ENCODE measurements at places on chromosomes 1 and 21. TPM values are rescaled to one million over a fixed set of nuclear protein-coding genes. Genes with fewer than 3 reads are reported as not detected.

GRCh38 chr21:31460980-31461379 is 116.9 kb upstream of the TIAM1 start:
- peaks cover 11% of the 10 kb centered on the region for H3K4me1 ChIP-seq
- H3K4me3 ChIP-seq, result peak overlapping the region; percentile 31
- no peaks in the 10 kb centered on the region for H3K27me3 ChIP-seq
- H3K36me3 ChIP-seq, result no peaks in the 10 kb centered on the region
- H3K27ac ChIP-seq, result no peak overlapping the region
- DNase-seq, result no peak

GRCh38 chr21:16837721-16838120 is 675.1 kb upstream of the CXADR start:
- DNase-seq, result no peak
- no peaks in the 10 kb centered on the region for H3K4me1 ChIP-seq
- no peak overlapping the region for H3K4me3 ChIP-seq
- H3K27me3 ChIP-seq, result no peaks in the 10 kb centered on the region
- no peak overlapping the region for H3K27ac ChIP-seq

DNA sequence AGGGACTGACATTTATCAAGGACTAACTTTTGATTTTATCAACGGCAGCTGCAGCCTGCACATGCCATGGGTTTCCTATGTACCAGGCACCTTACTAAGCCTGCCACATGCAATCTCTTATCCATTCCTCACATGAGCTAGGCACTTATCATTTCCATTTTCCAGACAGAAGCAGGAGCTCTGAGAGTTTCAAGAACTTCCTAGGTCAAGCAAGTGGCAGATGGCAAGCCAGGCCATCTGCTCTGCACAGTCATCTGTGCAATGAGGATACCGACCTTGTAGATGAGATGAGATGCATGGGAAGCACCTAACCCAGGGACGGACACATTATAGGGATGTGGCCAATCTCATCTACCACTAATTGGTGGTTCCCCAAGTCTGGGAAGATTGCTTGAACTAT is 339.4 kb upstream of the USP24 start:
- no peak overlapping the region for H3K27ac ChIP-seq
- no peak overlapping the region for H3K4me3 ChIP-seq
- H3K4me1 ChIP-seq, result no peaks in the 10 kb centered on the region
- H3K27me3 ChIP-seq, result no peaks in the 10 kb centered on the region
- DNase-seq, result no peak

DNA sequence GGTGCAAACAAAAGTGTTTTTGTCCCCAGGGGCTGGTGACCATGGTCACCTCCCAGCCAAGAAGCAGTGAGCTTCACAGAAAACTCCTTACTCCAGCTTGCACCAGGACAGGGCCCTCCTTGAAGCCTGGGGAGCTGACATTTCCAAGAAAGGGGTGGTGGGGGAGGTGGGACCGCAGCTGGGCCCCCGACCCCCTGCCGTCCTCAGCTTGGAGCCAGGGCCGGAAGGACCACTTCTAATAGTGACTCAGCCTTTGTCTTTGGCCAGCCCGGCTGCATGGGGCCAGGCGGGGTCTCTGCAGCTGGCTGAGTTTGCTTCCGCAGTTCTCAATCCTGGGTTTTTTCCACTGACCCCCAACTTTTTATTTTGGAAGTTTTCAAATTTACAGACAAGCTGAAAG is 136.5 kb upstream of the POU3F1 start:
- no peaks in the 10 kb centered on the region for H3K36me3 ChIP-seq
- no peak overlapping the region for H3K4me3 ChIP-seq
- no peak overlapping the region for H3K27ac ChIP-seq
- peaks cover 20% of the 10 kb centered on the region for H3K27me3 ChIP-seq
- no peaks in the 10 kb centered on the region for H3K4me1 ChIP-seq

DNA sequence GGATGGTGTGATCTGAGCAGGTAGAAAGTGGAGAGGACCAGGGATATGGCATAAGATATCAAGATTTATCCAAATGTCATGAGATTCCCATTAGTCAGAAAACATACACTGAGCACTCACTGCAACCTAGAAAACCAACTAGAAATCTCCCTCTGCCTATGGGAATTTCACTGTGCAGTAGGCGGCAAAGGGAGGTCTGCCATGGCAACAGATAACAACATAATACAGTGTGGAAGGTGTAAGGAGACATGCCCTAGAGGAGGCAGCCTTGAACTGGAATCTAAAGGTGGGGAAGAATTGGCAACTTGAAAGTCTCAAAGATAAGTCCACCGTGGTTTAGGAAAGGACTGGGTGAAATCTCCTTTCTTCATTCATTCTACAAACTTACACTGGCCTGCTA is 238.4 kb downstream of the ATG4C start:
- no peaks in the 10 kb centered on the region for H3K4me1 ChIP-seq
- no peak for DNase-seq
- H3K4me3 ChIP-seq, result no peak overlapping the region

DNA sequence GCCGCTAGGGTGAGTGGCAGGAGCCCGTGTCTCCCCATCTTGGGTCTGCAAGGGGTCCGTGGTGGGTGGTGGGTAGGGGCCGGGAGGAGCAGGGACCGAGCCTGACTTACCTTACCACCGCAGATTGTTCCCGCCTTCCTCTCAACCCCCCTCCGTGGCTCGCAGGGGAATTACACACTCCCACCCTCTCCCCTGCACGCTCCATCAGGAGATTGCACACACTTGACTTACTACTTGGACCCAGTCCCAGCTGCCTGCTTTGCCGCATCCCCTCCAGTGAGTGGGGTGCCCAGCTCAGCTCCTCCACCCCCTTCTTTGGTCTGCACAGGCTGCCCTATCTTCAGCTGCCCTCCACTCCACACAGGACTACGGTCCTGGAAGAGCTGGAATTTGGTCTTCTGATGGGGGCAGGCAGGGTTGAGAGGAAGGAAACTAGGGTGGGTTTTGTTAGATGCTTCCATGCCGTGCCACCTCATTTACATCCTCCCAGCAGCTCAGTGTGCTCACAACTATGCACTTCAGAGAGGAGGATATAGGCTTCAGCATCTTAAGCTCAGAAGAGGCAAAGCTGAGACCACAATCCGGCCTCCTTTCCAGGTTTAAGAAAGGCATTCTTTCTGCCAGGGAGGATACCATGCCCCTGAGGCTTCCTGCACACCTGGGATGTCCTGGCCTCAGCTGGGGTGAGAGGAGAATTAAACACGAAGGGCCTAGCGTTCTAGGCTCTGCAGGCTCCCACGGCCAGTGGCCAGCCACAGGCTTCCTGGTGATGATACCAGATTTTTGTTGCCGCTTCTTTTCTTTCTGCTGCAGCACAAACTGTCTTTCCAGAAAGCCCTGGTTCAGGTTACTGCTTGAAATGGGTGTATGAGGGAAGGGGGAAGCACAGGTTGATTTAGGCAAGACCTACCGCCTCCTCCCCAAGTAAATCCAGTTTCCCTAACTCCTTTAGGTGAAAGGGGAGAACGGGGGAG is 2.3 kb downstream of the KCNC4 start:
- peak overlapping the region; percentile 74 for H3K4me3 ChIP-seq
- DNase-seq, result no peak
- H3K27me3 ChIP-seq, result peaks cover 5% of the 10 kb centered on the region
- H3K4me1 ChIP-seq, result peaks cover 77% of the 10 kb centered on the region

BLZF1 gene
- total RNA-seq, result 8.7 TPM

DNA sequence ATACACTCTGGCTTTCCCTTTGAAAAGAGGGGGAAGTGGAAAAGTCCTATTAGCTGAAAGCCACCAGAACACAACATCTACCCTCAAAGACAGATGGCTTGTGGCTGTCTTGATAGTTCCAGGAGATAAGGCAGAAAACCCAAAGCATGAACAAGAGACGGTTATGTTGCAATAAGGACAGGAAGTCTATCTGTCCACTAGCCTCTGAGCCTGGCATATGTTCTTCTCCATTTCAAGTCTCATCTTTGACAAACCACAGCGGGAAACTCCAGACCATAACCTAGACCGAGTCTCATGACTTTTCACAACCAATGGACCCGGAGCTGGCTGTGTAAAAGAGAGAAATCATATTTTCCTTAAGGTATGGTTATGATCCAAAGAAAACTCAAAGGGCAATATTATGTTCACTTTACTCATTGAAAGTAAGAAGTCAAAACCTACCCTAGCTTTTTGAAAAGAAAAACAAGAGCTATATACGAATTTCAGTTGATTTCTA is 33.8 kb downstream of the DUSP10 start:
- no peaks in the 10 kb centered on the region for H3K27me3 ChIP-seq
- peak overlapping the region; percentile 63 for H3K4me3 ChIP-seq
- H3K4me1 ChIP-seq, result peaks cover 58% of the 10 kb centered on the region
- peaks cover 7% of the 10 kb centered on the region for H3K36me3 ChIP-seq
- DNase-seq, result peak; percentile 77
- H3K27ac ChIP-seq, result peak overlapping the region; percentile 91

FAM131C gene
- 0.86 TPM for total RNA-seq

PRDX6 gene
- total RNA-seq, result 147 TPM

GUCA2A gene
- total RNA-seq, result not detected

- H3K27ac ChIP-seq, result no peak overlapping the region
- DNase-seq, result no peak
- no peaks in the 10 kb centered on the region for H3K27me3 ChIP-seq
- no peak overlapping the region for H3K4me3 ChIP-seq
- peaks cover 18% of the 10 kb centered on the region for H3K4me1 ChIP-seq
Measured at GRCh38 chr1:19581381-19581780, 62.7 kb upstream of the NBL1 start.

GRCh38 chr1:183588827-183589226 is 1.4 kb downstream of the NCF2 start:
- peaks cover 55% of the 10 kb centered on the region for H3K4me1 ChIP-seq
- H3K27ac ChIP-seq, result peak overlapping the region; percentile 83
- H3K36me3 ChIP-seq, result no peaks in the 10 kb centered on the region
- H3K27me3 ChIP-seq, result no peaks in the 10 kb centered on the region

DNA sequence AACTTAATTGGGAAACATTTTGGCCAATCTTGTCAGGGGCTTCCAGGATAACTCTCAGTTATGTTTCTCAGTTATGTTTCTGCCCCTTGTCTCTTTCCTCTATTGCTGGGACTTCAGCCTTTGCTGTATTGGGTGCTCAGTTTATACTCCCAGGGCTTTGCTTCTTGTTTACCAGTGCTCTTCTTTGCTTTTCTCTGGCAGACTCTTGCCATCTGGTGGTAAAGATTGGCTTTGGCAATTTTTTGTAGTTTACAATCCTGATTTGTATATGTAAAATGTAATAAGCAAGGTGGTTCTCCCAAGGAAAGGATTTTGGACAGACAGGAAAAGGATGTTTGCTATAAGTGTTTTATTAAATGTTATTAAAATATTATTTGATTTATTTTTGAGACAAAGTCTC is 37.9 kb downstream of the FABP3 start:
- H3K36me3 ChIP-seq, result peaks cover 2% of the 10 kb centered on the region
- H3K4me1 ChIP-seq, result peaks cover 4% of the 10 kb centered on the region
- no peak overlapping the region for H3K27ac ChIP-seq
- DNase-seq, result no peak
- no peaks in the 10 kb centered on the region for H3K27me3 ChIP-seq
- no peak overlapping the region for H3K4me3 ChIP-seq

- H3K27me3 ChIP-seq, result peaks cover 19% of the 10 kb centered on the region
- no peak for DNase-seq
- H3K4me3 ChIP-seq, result no peak overlapping the region
- H3K36me3 ChIP-seq, result no peaks in the 10 kb centered on the region
Measured at GRCh38 chr1:18764362-18764761, 95.1 kb downstream of the TAS1R2 start.

OR6K3 gene
- total RNA-seq, result not detected

TMEM53 gene
- total RNA-seq, result 3.8 TPM

DNA sequence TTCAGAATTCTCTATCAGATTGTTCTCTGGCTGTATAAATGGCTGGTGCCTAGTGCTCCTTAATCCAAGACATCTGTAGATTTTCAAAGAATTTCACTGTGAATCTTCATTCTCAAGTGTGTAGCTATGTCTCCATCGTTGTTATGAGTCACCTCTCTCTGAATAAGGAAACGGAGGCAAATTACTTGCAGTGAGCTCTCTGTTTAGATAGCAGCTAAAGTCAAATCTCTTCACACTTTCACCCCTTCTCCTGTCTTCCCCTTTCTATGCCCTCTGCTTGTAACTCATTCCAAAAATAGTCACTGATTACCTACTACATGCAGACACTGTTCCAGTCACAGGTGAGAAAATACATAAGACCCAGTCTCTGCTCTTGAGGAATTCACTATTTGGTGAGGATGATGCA is 39.7 kb downstream of the CHML start:
- H3K27ac ChIP-seq, result no peak overlapping the region
- H3K4me1 ChIP-seq, result peaks cover 35% of the 10 kb centered on the region
- no peak for DNase-seq

GRCh38 chr1:30362603-30362990 is 360.8 kb downstream of the MATN1 start:
- no peaks in the 10 kb centered on the region for H3K36me3 ChIP-seq
- no peak for DNase-seq
- H3K4me1 ChIP-seq, result no peaks in the 10 kb centered on the region
- peaks cover 17% of the 10 kb centered on the region for H3K27me3 ChIP-seq

RUNX1 gene
- total RNA-seq, result 56.2 TPM

DNA sequence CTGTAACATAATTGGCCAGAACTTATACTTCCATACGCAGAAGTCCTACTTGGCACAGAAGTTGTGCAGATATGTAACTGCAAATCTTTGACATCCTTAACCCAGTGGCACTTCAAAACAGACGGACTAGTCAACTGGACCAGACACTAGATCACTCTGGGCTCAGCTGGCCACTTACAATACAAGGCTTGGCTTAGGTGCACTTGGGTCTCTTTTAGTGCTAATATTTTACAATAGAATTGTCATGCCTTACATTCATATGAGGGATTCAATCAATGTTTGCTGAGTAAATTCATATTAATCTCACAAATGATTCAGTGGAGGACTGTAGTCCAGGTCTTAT is 20.1 kb downstream of the XKR8 start:
- H3K27me3 ChIP-seq, result no peaks in the 10 kb centered on the region
- H3K4me3 ChIP-seq, result no peak overlapping the region
- no peak overlapping the region for H3K27ac ChIP-seq
- DNase-seq, result no peak

CHIA gene
- total RNA-seq, result not detected

LCE6A gene
- total RNA-seq, result not detected

GRCh38 chr1:231177226-231177625 is 15.4 kb downstream of the TRIM67 start:
- no peaks in the 10 kb centered on the region for H3K4me1 ChIP-seq
- no peak for DNase-seq
- peaks cover 79% of the 10 kb centered on the region for H3K27me3 ChIP-seq

- no peaks in the 10 kb centered on the region for H3K4me1 ChIP-seq
- no peak overlapping the region for H3K4me3 ChIP-seq
- no peak overlapping the region for H3K27ac ChIP-seq
- H3K27me3 ChIP-seq, result no peaks in the 10 kb centered on the region
Measured at GRCh38 chr1:119962296-119962968, 66.1 kb upstream of the ADAM30 start.

VWA5B1 gene
- not detected for total RNA-seq

- no peaks in the 10 kb centered on the region for H3K4me1 ChIP-seq
- H3K36me3 ChIP-seq, result peaks cover 2% of the 10 kb centered on the region
- H3K4me3 ChIP-seq, result no peak overlapping the region
- H3K27ac ChIP-seq, result no peak overlapping the region
Measured at GRCh38 chr1:85599076-85599491, 18.5 kb downstream of the CCN1 start.

DNAI4 gene
- total RNA-seq, result 1.8 TPM

GRCh38 chr1:52002038-52002917 is 11.8 kb upstream of the RAB3B start:
- H3K27ac ChIP-seq, result no peak overlapping the region
- no peaks in the 10 kb centered on the region for H3K36me3 ChIP-seq
- no peak overlapping the region for H3K4me3 ChIP-seq
- no peaks in the 10 kb centered on the region for H3K4me1 ChIP-seq
- DNase-seq, result peak; percentile 58

FAM110D gene
- total RNA-seq, result not detected

Measured in activated T-cell treated with anti-CD3 and anti-CD28 coated beads, Interleukin-2, amount 50 U/mL, for 72 hours (primary cell).